ENCODE measurements at places on chromosomes 5 and 9.

DNA sequence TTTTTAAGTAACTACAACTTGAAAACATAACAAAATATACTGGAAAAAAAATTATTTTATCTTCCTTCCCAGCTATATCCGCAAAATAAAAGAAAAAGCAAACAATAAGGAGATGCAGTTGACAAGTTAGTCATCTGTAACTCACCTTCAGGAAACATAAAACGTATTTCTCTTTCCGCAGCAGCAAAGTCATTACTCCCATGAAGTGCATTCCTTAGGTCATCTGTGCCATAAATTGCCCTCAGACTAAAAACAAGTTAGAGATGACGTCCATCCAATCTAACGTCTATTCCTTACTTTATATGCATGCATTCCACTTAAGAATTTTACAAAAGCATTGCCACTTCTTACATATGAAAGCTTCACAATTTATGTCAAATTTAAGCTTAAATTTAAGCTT is 10.9 kb downstream of the NME5 start:
- DNase-seq, result no peak

- DNase-seq, result no peak
Measured at GRCh38 chr5:60514152-60514551, 185.8 kb downstream of the DEPDC1B start.

DNA sequence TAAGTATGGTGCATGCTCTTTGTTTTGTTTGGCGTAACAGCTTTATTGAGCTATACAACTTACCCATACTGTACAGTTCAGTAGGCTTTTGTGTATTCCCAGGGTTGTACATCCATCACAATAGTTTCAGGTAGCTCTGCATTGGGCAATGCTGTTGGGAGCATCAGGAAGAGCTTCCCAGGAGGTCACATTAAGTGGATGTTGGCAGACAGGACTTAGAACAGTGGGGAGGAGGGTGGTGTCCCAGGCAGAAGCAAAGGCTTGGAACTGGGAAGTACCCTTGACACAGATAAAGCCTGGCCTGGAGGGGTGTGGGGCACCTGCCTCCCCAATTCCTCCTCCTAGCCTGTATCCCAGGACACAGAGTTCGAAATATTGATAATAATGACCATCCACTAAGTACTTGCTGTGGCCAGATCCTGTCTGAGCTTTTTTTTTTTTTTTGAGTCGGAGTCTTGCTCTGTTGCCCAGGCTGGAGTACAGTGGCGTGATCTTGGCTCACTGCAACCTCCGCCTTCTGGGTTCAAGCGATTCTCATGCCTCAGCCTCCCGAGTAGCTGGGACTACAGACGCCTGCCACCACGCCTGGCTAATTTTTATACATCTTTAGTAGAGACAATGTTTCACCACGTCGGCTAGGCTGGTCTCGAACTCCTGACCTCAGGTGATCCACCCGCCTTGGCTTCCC is 1.3 kb downstream of the BBLN start:
- no peak for DNase-seq

GRCh38 chr5:93189707-93190120 is 391.3 kb downstream of the NR2F1-AS1 start:
- DNase-seq, result no peak

GRCh38 chr5:152185547-152186245 is 219.4 kb downstream of the NMUR2 start:
- DNase-seq, result no peak

- no peak for DNase-seq
Measured at GRCh38 chr9:92289708-92290390, 3.6 kb downstream of the IARS1 start.

DNA sequence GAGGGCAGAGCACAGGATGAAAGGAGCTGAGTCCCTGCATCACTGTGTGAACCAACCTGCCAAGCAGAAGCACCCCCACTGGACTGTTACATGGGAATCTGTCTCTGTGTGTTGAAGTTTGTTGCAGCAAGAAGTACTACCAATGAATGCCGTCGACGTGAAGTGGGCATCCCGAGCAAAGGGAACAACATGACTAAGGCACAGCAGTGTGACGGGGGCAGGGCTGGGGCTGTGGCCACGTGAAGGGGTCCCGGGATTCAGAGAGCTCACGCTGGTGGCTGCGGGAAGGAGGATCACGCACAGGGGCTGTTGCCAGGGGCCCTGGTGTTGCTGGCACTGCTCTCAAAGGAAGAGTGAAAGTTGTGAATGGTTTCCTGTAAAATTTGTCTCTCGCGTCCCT is 27.5 kb upstream of the GABBR2 start:
- DNase-seq, result no peak

GRCh38 chr5:38752622-38753021 is 93.2 kb upstream of the OSMR start:
- no peak for DNase-seq

GRCh38 chr9:10054456-10054855 is 558.3 kb downstream of the PTPRD start:
- no peak for DNase-seq

DNA sequence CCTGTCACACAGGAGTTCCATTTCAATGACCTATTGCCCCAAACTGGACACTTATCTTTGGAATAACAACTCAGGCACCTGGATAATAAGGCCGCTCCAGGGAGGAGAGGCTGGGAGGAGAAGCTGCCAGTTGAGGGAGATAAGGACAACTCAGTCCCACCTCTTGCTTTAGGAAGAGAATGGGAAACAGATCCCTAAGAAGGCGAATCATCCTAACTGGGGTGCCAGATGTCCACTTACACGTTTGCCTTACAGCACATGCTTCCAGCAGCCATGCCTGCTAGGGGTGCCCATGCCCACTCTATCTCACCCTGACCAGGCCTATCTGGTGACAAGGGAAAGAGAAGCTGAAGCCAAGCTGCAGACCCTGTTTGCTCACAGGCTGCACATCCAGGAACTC is 6.5 kb downstream of the HK3 start:
- no peak for DNase-seq

DNA sequence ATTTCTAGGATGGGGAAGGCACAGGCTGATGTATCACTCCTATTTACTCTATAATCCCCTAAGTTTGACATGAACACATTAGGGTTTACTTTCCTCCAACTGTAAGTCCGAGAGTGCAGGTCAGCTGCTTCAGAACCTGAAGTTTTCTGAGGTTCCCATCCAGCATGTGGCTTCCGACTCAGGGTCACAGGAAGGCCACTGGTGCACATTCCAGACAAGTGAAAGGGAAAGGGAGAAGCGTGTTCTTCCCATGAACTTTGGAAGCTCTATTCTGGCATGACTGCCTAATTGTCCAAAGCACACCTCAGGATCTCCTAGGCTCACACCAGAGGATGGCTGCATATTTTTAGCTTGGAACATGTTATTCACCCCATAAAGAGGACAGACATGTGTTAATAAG is 602.6 kb downstream of the SEMA5A start:
- DNase-seq, result no peak

DNA sequence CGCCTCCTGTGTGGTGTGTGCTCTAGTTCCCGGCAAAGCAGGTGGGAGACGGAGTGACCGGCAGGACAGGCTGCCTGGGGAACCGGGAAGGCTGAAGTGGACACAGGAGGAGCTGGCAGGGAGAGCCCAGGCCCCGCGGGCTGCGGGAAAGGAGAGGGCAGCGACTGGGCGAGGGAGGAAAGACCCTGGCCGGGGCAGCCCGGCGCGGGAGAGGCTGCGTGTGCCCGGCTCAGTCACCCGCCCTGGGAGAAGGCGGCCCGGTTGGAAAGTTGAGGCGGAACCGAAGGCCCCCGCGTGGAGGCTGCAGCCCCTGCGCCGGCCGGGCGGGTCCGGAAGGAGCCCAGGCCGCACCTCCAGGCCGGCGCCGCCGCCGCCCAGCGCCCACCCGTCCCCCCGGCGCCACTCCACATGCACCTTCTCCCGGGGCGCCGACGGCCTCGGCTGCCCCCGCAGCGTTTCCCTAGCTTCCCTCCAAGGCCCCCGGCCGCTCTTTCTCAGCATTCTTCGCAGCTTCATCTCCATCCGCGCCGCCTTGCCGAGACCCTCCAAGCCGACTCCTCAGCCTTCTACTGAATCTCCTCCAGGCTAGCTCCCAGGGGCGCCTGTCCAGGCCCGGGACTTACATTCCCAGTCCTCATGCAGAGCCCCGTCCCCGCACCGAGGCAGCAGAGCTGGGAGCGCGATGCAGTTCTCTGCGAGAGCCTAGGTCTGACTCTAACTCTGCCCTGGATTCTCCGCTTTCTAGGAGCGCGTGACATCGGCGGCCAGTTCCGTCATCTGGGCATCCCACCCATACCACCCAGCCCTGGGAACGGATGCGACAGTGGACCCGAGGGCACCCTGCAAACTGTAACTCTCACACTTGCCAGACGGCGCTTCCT is 152.0 kb downstream of the ERCC6L2 start:
- no peak for DNase-seq

DNA sequence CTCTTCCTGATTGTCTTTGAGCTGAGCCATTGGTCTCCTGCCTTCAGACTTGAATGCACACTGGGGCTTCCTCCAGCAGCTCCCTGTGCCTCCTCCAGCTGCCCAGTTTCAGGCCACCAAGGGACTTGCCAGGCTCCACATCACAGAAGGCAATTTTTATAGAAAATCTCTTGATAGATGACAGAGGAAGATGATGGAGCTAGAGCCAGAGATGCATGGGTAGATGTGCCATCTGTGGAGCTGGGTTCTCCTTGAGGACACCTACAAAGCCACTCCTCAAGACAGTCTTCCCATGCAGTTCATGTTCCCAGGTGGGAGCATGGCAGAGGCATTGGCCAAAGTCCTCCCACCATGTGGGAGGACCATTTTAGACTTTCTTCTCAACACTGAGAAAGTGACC is 239.6 kb upstream of the IRX1 start:
- DNase-seq, result no peak

DNA sequence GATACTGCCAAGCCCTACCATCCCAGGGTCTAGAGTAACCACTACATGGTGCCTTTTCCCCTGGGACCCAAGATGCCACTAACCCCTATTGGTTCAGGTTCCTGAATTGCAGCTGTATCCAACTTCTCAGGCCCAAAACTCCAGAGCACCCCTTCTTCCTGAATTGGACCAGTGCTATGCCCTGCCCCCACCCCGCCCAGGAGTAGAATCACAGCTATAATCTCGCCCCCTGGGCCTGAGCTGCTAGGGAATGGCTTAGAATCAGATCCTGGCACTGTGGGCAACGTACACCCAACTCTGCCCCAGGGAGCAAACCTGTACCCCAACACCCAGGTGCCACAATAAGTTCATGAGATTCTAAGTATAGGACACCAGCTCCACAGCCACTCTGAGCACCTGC is 206.3 kb downstream of the CACNA1B start:
- no peak for DNase-seq

- DNase-seq, result no peak
Measured at GRCh38 chr5:129724647-129725046, 23.2 kb upstream of the MINAR2 start.

DNA sequence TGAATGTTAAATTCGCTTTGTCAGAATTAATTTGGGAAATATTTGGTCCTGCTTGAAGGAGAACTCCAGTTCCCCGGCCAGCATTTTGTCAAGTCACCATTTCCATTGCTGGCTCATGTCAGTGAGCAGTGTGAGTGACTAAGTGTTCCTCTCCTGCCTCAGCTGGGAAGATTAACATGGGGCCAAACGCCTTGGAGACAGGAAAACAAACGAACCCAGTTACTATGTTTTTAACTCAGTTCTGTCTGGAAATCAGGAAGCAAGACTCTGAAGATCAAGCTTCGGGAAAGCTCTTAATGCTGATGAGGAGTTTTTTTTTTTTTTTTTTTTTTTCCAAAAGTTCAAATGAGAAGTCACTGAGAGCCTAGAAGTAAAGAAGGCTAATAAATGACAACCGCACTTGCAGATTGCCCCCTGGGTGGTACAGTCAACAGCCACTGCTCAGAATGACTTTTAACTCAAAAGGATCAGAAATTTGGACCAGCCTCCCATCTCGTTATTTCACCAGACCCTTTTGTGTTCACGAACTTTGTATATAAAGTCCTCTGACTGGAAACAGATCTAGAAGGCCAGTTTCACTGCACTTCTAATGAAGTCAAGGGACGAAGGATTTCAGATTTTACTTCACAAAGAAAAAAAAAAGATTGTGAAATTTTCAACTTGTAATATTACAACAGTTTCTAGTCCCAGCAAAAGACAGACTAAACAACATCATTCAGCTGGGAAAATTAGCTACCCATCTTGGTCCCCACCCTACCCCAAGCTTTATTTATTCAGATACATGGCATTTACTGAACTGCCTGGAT is 121.3 kb downstream of the LHFPL2 start:
- DNase-seq, result no peak

DNA sequence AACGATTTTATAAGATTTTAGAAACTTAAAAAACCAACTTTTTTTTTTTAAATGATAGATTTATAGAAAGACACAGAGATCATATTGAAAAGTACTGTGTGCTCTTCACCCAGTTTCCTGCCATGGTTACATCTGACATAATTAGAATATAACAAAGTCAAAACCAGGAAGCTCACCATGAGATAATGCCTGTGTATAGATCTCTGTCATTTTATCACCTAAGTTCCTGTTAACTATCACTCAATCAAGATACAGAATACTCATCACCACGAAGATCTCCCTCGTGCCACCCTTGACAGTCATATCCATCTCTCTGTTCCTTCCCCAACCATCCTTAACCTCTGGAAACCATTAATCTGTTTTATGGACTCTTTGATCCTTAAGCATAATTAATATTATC is 39.1 kb downstream of the POC5 start:
- DNase-seq, result no peak

GRCh38 chr5:80249901-80250300 is 5.9 kb downstream of the SERINC5 start:
- no peak for DNase-seq

- DNase-seq, result no peak
Measured at GRCh38 chr5:172733131-172733973, 37.6 kb downstream of the DUSP1 start.

DNA sequence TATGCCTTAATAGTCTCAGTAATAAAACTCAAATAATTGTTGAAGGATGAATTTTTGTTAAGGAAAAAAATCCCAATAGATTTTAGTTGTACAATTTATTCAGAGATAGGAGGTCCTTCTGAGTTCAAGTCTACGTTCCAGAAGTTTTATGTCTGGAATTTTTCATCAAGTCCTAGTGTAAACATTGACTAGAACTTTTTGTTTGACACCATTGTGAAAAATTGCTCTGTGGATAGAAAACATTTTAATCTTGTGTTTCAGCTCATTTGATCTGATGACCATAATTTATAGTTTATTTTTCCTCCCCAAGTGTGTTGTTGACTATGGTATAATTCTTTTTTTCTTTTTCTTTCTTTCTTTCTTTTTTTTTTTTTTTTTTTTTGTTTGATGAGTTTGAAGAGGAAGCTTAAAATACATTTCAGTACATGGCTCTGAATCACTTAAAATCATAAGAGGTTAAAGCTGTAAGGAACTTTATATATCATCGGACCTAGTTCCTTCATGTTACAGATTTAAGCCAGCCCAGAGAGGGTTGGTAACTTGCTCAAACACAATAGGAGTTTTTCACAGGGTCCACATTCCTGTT is 20.7 kb downstream of the ITGA1 start:
- no peak for DNase-seq

- no peak for DNase-seq
Measured at GRCh38 chr9:14730461-14730898, 7.9 kb upstream of the CER1 start.

GRCh38 chr9:35793461-35793860 is 2.1 kb downstream of the NPR2 start:
- no peak for DNase-seq

- no peak for DNase-seq
Measured at GRCh38 chr9:19782005-19782404, 6.8 kb downstream of the SLC24A2 start.
